Ovary (tissue), 10 donors: ENCODE measurements at places on chromosomes 11 and 22. TPM values are rescaled to one million over a fixed set of nuclear protein-coding genes. Genes with fewer than 3 reads are reported as not detected.

- no peaks in the 10 kb centered on the region for H3K4me1 ChIP-seq
- H3K36me3 ChIP-seq: no peaks in the 10 kb centered on the region
- DNase-seq: no peak
- H3K4me3 ChIP-seq: no peak overlapping the region
- H3K27ac ChIP-seq: no peak overlapping the region
- no peaks in the 10 kb centered on the region for H3K27me3 ChIP-seq
These were observed 72.0 kb upstream of the IGLL5 start for GRCh38 chr22:22815397-22816170.

DNA sequence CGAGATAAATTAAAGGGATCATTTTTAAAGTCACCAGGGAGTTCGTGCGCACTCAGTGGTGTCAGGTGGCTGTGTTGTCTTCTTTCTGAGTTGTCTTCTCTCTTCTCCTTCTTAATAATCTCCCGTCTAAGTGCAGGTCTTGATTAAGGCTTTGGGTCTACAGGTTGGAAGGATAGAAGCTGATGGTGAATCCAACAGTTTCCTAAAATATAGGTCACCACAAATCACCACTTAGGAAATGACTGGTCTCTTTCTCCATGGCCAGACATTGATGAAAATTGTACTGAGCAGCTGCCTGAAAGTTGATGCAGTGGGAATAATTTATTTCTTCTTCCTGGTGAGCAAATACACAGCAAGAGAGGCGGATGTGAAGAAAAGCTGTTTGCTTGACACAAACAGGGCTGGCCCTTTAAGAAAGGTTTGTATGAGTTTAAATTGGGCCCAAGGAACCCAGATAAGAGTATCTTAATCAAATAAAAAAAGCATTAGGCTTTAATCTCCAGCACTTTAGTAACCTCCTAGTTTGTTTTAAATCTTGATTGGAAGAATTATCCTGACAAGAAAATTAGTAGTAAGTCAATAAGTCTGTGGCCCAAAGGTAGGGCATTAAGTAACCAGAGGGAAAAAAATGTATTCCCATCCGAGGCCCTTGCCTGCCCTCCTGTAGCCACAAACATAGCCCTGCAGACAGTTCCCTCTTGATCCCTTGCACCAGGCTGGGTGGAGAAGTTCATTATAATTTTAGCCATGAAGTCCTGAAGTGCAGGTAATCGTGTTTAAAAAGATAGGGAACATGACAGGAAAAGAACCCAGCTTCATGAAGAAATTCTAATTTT, 245.8 kb downstream of the KIRREL3 start:
- no peak for DNase-seq
- no peaks in the 10 kb centered on the region for H3K4me1 ChIP-seq
- no peak overlapping the region for H3K4me3 ChIP-seq
- no peak overlapping the region for H3K27ac ChIP-seq

- H3K27ac ChIP-seq: no peak overlapping the region
- no peak overlapping the region for H3K4me3 ChIP-seq
- H3K36me3 ChIP-seq: no peaks in the 10 kb centered on the region
- no peaks in the 10 kb centered on the region for H3K4me1 ChIP-seq
- no peak for DNase-seq
These were observed 733.0 kb upstream of the KIRREL3 start for GRCh38 chr11:127733552-127733951.

- peak; percentile 39 for DNase-seq
- peaks cover 8% of the 10 kb centered on the region for H3K4me1 ChIP-seq
- H3K4me3 ChIP-seq: no peak overlapping the region
- no peaks in the 10 kb centered on the region for H3K36me3 ChIP-seq
These were observed 2.8 kb upstream of the LIF start for GRCh38 chr22:30249049-30250038.

DNA sequence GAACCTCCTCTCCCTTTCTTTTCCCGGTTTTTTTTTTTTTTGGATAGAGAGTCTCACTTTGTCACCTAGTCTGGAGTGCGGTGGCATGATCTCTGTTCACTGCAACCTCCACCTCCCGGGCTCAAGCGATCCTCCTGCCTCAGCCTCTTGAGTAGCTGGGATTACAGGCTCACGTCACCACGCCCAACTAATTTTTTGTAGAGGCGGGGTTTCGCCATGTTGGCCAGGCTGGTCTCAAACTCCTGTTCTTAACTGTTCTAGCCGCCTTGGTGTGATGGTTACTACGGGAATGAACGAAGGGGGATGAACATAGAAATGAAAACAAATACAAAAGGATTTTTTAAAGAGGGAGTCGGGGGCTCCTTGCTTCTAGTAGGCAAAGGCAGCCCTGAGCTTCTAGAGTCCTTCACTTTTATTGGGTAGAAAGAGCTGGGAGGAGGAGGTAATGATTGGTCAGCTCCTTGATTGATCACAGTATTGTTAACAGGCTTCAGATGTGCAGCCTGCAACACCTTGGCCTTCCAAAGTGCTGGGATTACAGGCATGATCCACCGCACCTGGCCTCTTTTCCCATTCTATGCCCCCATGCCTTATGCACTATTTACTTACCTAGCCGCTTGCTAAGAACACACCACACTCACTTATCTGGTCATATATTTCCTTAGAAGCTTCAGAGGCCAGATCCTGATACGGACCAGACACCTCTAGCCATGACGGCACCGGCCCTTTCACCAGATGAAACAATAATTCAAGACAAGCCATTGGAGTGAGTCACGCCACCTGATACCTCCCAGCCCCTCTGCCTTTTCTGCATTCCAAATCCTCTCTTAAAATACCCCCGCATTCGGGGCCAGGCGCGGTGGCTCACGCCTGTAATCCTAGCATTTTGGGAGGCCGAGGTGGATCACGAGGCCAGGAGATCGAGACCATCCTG, 20.7 kb downstream of the SUSD2 start:
- H3K27me3 ChIP-seq: no peaks in the 10 kb centered on the region
- H3K36me3 ChIP-seq: no peaks in the 10 kb centered on the region
- H3K27ac ChIP-seq: no peak overlapping the region

DNA sequence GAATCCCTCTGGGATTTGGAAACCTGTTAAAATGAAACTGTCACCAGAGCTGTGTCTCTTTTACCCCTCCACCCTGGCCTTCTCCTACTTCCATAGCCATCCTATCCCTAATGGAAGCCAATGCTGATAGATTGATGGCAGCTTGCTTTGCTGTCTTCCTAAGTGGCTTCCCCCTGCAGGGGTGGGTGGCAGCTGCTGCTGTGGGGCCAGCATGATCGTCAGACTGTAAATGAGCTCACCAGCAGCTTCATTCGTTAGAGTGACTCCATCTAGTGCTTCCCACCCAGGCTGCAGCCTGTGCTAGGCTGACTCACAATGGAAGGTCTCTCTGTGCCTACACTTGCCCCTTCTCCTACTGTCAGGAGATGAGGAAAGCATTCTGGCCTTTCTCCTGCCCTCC, 311.0 kb downstream of the BUD13 start:
- H3K27ac ChIP-seq: no peak overlapping the region
- H3K4me1 ChIP-seq: peaks cover 2% of the 10 kb centered on the region
- no peak overlapping the region for H3K4me3 ChIP-seq
- no peaks in the 10 kb centered on the region for H3K36me3 ChIP-seq
- DNase-seq: no peak

DNA sequence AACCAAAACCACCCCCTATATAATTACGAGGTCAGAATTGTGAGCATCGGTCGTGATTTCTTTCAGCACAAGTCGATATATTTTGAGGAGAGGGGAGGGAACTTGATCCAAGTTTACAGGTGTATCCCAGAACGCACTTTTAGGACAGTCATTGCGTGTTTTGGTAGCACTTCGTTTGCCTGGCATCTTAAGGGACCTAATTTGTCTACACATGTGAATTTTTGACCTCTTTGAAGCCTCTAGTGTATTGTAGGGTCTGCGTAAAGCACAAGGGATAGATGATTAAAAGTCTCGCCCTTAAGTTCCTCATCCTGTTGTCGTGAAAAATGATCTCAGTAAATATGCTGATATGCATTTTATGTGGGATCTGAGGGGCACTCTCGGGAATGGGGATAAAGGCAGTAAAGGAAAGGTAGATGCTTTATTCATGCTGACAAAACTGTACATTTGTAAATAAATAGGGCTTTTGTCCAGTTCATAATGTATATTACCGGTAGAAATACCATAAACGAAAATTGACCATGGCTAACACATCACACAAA, 632 bp upstream of the CCDC34 start:
- no peaks in the 10 kb centered on the region for H3K36me3 ChIP-seq
- no peaks in the 10 kb centered on the region for H3K27me3 ChIP-seq
- peak overlapping the region; percentile 66 for H3K4me3 ChIP-seq
- H3K4me1 ChIP-seq: no peaks in the 10 kb centered on the region
- DNase-seq: no peak

- no peaks in the 10 kb centered on the region for H3K27me3 ChIP-seq
- no peak for DNase-seq
- H3K36me3 ChIP-seq: no peaks in the 10 kb centered on the region
These were observed 985 bp downstream of the OOSP3 start for GRCh38 chr11:59879567-59879966.

DNA sequence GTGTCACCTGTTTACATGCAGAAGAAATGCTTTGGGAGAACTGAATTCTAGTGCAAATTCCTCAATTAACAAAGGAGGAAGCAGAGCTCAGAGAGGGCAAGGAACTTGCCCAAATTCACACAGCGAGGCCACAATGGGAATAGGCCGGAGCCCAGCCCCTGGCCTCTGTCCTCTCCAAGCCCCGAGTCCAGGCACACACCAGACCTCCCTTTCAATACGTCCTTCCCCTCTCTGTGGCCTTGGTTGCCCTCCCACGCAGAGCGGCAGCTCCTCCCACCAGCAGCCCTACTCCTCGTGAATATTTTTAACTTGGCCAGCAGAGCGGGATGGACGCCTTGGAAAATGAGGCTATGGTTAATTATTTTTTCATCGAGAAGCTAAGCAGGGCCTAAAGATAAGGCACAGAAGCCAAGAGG, 1.6 kb upstream of the CARD10 start:
- H3K4me3 ChIP-seq: no peak overlapping the region
- DNase-seq: peak; percentile 45
- H3K27me3 ChIP-seq: no peaks in the 10 kb centered on the region
- H3K4me1 ChIP-seq: peaks cover 8% of the 10 kb centered on the region
- H3K36me3 ChIP-seq: no peaks in the 10 kb centered on the region

GRCh38 chr11:22433094-22433455, 94.9 kb downstream of the SLC17A6 start:
- no peak overlapping the region for H3K27ac ChIP-seq
- H3K36me3 ChIP-seq: no peaks in the 10 kb centered on the region
- no peaks in the 10 kb centered on the region for H3K27me3 ChIP-seq
- peaks cover 1% of the 10 kb centered on the region for H3K4me1 ChIP-seq
- H3K4me3 ChIP-seq: peak overlapping the region; percentile 34

- H3K4me1 ChIP-seq: peaks cover 28% of the 10 kb centered on the region
- peak; percentile 39 for DNase-seq
- H3K36me3 ChIP-seq: no peaks in the 10 kb centered on the region
- no peaks in the 10 kb centered on the region for H3K27me3 ChIP-seq
- no peak overlapping the region for H3K4me3 ChIP-seq
These were observed 49.1 kb downstream of the MICAL2 start for GRCh38 chr11:12159351-12160099.

DNA sequence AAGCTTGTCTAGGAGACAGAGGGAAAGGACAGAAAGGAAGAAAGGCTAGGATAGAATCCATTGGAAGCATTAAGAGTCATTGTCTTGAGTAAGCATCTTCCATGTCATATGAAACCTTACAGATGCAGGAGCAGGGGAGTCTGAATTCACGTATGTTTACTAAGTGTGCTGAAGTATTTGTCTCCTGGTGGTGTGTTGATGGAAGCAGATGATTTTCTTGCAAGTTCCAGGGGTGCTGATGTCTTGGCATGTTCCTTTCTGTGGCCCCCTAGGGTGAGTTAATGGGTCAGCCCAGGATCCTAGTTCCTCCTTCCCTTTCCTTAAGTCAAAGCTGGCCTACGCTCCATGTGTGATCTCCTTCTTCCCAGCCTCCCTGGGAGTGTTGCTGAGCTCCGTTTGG, 110.2 kb downstream of the TEAD1 start:
- peaks cover 1% of the 10 kb centered on the region for H3K4me1 ChIP-seq
- no peaks in the 10 kb centered on the region for H3K36me3 ChIP-seq
- H3K27ac ChIP-seq: no peak overlapping the region
- DNase-seq: no peak

GRCh38 chr11:67392183-67392715, 463 bp downstream of the RAD9A start:
- H3K27me3 ChIP-seq: no peaks in the 10 kb centered on the region
- DNase-seq: no peak
- H3K4me3 ChIP-seq: peak overlapping the region; percentile 56
- peaks cover 3% of the 10 kb centered on the region for H3K4me1 ChIP-seq
- H3K27ac ChIP-seq: peak overlapping the region; percentile 62
- no peaks in the 10 kb centered on the region for H3K36me3 ChIP-seq

GRCh38 chr11:113282898-113283437, 31.4 kb upstream of the TTC12 start:
- no peak for DNase-seq
- H3K27me3 ChIP-seq: no peaks in the 10 kb centered on the region
- H3K36me3 ChIP-seq: no peaks in the 10 kb centered on the region
- H3K4me3 ChIP-seq: no peak overlapping the region

GRCh38 chr11:134584001-134584561, 172.0 kb upstream of the B3GAT1 start:
- H3K4me1 ChIP-seq: no peaks in the 10 kb centered on the region
- no peaks in the 10 kb centered on the region for H3K27me3 ChIP-seq
- no peak overlapping the region for H3K27ac ChIP-seq
- no peak for DNase-seq
- H3K36me3 ChIP-seq: no peaks in the 10 kb centered on the region

- no peak overlapping the region for H3K27ac ChIP-seq
- H3K4me1 ChIP-seq: no peaks in the 10 kb centered on the region
- no peak for DNase-seq
- H3K36me3 ChIP-seq: no peaks in the 10 kb centered on the region
- H3K4me3 ChIP-seq: no peak overlapping the region
- no peaks in the 10 kb centered on the region for H3K27me3 ChIP-seq
These were observed 82.3 kb downstream of the PDE2A start for GRCh38 chr11:72591785-72592502.

GRCh38 chr11:101176381-101176780, 46.8 kb upstream of the PGR start:
- H3K36me3 ChIP-seq: no peaks in the 10 kb centered on the region
- no peak for DNase-seq
- H3K4me1 ChIP-seq: no peaks in the 10 kb centered on the region
- no peaks in the 10 kb centered on the region for H3K27me3 ChIP-seq

GRCh38 chr11:78187366-78188285, 800 bp downstream of the KCTD21 start:
- H3K27ac ChIP-seq: peak overlapping the region; percentile 65
- H3K4me1 ChIP-seq: peaks cover 23% of the 10 kb centered on the region
- H3K27me3 ChIP-seq: no peaks in the 10 kb centered on the region
- no peak for DNase-seq
- no peaks in the 10 kb centered on the region for H3K36me3 ChIP-seq

- H3K27ac ChIP-seq: no peak overlapping the region
- DNase-seq: no peak
- H3K4me1 ChIP-seq: no peaks in the 10 kb centered on the region
- H3K4me3 ChIP-seq: no peak overlapping the region
These were observed 2.0 kb downstream of the USH1C start for GRCh38 chr11:17542249-17542648.

IGF2 gene
- 376 TPM for total RNA-seq

SYT12 gene
- not detected for total RNA-seq

APOBEC3G gene
- 24.7 TPM for total RNA-seq

RAB3IL1 gene
- total RNA-seq: 53.8 TPM

PDE3B gene
- total RNA-seq: 2.3 TPM

AGBL2 gene
- total RNA-seq: 2.7 TPM

PYGM gene
- 3.1 TPM for total RNA-seq

NXPE2 gene
- 0.52 TPM for total RNA-seq

PRAME gene
- 2.4 TPM for total RNA-seq

GPR83 gene
- 0.28 TPM for total RNA-seq

HEPHL1 gene
- not detected for total RNA-seq

ZP1 gene
- total RNA-seq: not detected
